Glomerular endothelial cell (primary cell): ENCODE measurements at places on chromosomes 6 and 20.

GRCh38 chr6:87897013-87897412, 150.6 kb upstream of the SPACA1 start:
- DNase-seq, result no peak

DNA sequence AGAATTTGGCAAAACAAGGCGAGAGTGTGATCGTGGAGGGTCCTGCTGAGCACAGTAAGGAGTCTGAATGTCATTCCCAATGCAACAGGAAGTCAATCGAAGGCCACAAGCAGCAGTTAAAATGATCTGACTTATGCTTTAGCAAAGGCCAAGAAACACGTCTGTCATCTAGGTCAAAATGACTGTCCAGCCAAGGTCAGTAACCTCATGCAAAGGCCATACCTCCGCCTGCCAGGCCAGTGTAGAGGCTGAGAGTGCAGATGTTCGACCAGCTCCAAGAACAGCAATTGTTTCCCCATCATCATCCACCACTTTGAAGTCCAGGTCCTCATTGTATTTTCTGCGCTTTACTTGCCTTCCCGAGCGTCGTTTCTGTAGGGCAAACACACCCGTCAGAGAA, 105.6 kb downstream of the CHD6 start:
- no peak for DNase-seq

DNA sequence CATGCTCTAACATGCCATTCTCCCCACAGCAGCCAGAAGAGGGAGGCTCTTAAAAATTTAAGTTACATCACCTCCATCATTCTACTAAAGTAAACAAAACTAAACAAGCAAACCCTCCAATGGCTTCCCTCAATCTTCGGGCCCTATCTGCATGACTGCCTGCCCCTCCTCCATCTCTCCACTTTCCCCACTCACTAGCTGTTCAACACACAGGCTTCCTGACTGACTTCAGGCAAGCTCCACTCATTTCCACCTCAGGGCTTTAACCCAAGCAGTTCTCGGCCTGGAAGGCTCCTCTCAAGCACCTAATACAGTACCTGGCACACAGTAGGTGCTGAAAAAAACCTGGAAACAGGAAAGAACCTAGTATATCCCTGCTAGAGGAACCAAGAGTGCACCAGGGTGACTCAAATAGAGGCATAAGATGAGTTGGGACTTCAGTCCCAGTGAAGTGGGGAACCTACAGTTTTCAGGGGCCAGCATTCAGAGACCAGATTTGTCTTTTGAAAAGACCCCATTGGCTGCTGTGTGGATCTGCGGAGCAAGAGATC, 2.8 kb downstream of the AHCY start:
- no peak for DNase-seq

DNA sequence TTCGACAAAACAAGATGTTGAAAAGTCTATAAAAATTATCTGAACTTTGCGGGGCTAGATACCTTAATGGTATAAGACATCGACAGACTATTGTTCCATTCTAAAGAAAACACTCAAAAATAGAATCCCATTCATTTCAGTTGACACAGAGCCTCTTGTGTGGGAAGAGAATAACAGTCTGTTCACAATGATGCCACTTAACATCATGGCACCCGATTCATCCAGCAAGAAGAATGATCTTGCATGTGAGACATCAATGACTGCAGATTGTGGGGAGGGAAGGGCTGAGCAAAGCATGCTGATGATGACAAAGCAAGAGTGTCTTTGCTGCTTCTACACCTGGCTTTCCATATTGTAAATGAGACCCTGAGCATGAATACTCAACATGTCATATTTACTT, 49.7 kb upstream of the ARMH2 start:
- DNase-seq, result no peak

DNA sequence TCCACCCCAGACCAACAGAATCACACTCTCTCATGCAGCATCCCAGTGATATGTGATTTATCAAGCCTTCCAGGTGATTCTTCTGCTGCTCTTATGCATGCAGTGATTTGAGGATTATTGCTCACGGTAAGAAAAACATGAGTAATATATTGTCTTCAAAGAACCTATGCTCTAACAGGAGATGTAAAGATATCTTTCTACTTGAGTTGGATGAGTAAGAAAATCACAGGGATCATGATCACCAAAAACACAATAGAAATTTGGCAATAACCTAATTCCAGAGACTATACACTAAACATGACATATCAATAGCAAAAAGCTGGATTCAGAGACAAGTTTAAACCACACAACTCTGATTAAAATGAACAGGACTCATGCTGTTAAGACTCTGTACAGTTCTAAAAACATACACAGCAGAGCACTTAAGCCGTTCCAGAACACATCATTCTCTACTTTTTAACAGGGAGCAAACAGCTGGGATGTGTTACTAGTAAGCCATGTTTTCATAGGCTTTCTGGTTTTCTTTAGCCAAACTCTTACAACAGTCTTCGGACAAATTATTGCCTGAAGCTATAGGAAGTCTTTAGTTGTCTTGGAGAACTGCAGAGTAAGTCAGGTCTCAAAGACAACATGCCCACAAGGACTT, 568.6 kb downstream of the HAO1 start:
- no peak for DNase-seq

- DNase-seq, result no peak
Measured at GRCh38 chr6:139448051-139448649, 73.7 kb upstream of the CITED2 start.

DNA sequence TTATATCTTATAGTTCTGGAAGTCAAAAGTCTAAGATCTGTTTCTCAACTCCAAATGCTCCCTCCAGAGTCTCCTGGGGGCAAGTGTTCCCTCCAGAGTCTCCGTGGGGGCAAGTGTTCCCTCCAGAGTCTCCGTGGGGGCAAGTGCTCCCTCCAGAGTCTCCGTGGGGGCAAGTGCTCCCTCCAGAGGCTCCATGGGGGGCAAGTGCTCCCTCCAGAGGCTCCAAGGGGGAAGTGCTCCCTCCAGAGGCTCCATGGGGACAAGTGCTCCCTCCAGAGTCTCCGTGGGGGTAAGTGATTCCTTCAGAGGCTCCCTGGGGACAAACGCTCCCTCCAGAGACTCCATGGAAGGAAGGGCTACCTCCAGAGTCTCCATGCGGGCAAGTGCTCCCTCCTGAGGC, 34.0 kb upstream of the THBS2 start:
- no peak for DNase-seq

DNA sequence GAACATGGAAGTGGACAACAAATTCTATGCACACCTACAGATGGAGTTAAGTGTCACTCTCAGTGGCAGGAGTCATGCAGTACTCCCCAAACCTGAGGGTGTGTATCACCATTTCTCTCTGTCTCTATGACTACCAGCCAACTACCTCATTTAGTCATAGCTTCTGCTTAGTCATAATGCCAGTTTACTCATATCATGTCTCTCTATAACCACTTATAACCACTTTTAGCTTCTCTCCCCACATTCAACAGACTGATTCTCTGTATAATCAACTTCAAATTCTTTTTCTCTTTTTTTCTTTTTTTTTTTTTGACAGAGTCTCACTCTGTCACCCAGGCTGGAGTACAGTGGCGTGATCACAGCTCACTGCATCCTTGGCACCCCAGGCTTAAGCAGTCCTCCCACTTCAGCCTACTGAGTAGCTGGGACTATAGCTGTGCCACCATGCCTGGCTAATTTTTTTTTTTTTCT, 13.8 kb upstream of the GTF3C6 start:
- no peak for DNase-seq

- DNase-seq, result no peak
Measured at GRCh38 chr6:81820422-81820821, 67.9 kb upstream of the TENT5A start.
